ENCODE measurements at places on chromosomes 7 and 10.

GRCh38 chr10:62183442-62183841 lies 85.2 kb downstream of the RTKN2 start:
- no peak for DNase-seq

DNA sequence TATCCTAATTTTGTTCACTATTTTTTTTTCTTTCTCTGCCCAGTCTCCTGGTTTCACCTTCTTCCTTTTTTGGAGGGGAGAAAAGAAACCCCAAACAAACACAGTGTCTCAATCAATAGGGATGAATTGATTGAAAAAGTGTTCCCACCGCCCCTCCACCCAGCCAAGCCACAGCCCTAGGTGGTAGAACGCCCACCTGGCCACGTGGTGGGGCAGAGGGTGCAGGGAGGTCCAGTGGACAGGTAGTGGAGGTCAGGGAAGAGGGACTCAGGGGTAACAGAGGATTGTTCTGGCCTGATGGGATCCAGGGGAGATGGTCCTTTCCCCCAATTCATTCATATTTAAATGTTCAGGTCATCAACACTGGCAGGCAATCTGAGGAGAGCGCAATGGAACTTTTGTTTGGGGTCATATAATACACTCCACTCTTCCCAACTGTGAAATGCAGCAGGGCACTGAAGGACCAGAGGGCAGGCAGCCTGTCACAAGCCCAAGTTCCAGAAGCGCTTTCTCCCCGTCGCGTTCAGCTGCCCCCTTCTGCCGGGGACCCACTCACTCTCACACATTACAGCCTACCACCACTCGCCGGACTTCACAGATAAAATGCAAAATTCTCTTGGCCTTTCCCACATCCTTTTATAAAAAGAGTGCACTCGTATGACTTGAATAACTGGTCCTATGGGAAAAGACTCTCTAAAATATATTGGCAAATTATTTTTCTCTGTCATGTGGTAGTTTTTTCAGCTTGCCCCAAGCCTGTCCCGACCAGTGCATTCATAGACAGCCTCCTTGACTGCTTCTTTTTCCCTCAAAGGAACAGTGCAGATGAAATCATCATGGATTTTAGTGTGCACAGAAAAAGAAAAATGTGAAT lies 1.6 kb downstream of the INHBA start:
- no peak for DNase-seq

- DNase-seq: no peak
Measured at GRCh38 chr10:97169911-97170693, 15.7 kb downstream of the SLIT1 start.

DNA sequence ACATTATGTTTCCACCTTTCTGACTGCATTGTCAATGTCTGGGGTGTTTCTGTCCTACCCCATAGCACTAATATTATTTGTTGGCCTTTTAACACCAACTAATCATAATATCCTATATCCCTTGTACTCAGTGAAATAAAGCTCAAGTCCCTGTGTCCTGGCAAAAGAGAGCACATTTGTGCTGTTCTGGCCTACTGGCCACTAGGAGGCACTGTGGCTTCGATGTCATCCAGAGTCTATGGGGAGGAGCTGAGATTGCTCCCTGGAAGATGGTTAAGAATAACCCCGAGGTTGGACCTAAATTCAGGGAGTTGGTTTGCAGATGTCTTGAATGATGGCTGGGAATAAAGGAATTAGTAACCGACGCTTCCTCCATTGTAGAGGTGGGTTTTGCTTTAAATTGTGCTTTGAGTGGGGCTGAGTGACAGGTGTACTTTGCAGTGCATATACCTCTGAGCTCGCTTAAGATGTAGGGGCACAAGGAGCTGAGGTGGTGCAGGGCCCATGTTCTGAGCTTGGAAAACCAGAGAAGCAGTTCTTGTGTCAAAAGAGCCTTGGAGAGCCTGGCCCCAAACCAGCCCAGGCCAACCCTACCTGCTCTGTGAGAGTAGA lies 191.2 kb upstream of the PRSS1 start:
- no peak for DNase-seq

DNA sequence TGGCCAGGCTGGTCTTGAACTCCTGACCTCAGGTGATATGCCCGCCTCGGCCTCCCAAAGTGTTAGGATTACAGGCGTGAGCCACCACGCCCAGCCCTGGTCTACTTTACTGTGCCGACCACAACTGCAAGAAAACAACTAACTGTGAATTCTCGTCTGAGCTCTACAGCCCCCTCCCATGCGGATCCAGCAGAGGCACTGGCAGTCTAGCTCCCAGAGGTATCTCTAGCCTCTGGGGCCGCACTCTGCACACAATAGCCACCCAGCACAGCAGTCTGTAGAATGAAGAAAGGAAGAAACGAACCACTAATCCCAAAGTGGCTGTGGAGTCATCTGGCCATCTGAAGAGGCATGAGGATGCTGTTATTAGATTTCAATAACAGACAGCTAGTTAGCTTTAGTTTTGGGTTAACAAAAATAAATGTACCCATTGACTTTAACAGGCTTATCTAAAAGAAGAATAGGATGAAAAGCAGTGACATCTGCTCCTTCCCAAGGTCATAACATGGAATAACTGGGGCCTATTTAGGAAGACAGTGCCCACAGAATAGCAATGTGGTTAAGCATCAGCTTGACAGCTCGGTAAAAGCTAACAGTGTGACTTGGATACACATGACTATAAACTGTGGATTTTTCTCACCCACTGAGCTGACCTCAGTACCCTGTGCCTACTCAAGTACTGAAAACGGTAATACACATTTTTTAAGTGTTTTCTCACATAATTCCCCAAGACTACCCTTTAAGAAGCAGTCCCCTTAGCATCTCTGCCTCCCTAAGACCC lies 131.9 kb downstream of the TNS3 start:
- no peak for DNase-seq

GRCh38 chr7:137774793-137775201 lies 72.0 kb downstream of the DGKI start:
- DNase-seq: no peak

- no peak for DNase-seq
Measured at GRCh38 chr7:30079880-30080279, 51.7 kb downstream of the PLEKHA8 start.

DNA sequence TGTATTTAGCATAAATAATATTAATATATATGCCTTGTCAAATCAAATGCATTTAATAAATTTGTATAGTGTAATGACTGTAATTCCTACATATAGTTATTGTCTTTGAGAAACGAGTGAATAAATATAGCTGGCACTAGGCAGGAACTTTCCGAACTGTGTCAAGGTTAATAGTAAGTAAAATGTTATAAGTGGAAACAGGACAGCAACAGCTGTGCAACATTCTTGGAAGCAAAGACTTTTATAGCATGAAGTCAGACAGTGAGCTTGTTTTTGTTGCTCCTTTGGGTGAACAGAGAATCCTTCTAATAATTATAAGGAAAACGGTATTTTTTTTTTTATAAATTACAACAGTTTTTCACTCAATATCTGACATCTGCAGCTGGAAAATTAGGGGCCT lies 14.0 kb upstream of the EXOC6 start:
- no peak for DNase-seq

GRCh38 chr10:52172581-52172980 lies 141.5 kb upstream of the DKK1 start:
- DNase-seq: no peak

DNA sequence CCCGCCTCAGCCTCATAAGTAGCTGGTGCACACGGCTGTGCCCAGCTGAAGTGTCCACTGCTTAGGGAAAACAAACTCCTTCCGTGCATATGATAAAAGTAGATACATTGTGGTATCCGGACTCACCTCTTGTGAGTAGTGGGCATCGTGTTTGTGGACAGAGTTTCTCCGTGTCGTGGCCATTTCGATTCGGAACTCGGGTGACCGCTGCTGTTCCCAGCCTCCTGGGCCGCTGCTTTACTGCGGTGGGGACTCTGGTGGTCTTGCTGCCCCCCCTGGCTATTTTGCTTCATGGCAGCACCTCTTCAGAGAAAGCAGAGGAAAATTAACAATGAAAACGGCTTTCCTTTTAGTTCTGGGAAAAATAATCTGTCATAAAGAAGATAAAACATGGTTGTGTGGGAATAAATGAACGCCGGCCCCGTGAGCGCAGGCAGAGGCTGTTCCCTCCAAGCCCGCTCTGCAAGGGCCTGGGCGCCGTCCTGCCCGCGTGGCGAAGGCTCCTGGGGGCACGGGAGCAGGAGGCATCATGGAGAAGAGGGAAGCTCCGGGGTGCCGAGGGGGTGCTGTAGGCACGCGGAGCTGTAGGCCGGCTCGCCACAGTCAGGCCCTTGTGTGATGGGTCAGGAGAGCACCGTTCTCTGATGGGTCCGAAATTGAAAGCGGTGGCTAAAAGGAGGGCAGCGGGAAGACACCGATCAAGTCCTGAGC lies 107.4 kb downstream of the ACTR3B start:
- no peak for DNase-seq

DNA sequence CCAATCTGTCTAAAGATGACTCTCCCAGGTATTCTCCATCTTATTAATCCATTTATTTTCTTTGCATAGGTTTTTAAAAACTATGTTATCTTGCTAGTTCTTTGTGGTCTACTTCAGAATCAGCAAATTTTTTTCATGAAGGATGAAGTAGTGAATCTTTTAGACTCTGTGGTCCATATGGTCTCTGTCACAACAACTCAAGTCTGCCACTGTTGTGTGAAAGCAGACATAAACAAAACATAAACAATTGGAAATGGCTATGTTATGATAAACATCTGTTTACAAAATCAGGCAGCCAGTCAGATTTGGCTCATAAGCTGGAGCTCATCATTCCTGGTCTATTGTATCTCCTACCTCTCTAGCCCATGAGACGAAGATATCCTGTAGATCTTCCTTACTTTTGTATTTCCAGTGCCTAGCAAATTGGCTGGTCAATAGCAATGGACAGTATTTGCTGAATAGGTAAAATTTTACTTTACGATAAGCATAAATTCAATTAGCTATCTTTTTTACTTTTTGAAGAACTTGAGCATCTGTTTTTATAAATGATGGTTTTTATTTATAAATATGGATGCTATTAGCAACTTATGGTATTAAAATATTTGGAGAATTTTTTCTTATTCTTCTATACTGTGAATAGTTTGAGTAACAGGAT lies 104.6 kb upstream of the SGCE start:
- DNase-seq: no peak

GRCh38 chr7:104652434-104652833 lies 324.0 kb downstream of the LHFPL3 start:
- DNase-seq: no peak

- DNase-seq: no peak
Measured at GRCh38 chr7:134520130-134520529, 7.2 kb upstream of the AKR1B10 start.

DNA sequence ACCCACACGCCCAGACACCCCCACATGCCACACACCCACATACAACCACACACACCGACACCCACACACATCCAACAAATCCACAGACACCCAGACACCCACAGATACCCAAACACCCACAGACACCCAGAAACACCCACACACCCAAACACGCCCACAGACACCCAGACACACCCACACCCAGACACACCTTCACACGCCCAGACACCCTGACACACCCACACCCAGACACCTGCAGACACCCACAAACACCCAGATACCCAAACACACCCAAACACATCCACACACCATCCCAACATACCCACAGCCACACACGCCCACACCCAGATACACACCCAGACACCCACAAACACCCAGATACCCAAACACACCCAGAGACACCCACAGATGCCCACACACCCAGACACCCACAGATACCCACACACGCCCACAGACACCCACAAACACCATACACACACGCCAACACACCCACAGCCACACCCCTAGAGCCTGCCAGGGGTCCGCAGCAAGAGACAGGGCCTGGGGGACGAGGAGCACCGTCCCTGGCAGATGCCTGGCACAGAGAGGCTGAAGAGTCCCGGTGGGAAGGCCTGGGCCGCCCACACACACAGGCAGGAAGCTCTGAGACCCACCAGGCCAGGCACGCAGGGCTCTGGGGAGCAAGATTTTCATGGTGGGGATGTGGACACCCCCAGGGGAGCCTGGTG lies 28.5 kb downstream of the CYP2W1 start:
- DNase-seq: no peak

GRCh38 chr10:92688927-92689662 lies 660 bp upstream of the HHEX start:
- no peak for DNase-seq

DNA sequence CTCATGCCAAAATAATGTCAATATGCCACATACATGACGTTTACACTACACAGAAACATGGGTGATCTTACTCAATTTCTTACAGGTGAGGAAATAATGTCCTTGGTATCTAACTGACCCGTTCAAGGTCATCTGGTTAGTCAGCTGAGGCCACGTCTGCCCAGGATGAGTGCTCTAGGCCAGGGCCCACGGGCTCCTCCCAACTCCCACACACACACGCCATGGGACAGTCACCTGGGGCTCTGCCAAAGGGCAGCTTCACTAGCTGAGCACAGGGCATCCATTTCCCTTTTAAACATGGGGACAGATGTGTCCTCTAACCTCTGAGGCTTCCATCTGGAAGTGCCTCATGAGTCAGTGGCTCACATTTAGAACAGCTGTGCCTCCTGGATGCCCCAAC lies 123.9 kb downstream of the TNS3 start:
- DNase-seq: no peak

DNA sequence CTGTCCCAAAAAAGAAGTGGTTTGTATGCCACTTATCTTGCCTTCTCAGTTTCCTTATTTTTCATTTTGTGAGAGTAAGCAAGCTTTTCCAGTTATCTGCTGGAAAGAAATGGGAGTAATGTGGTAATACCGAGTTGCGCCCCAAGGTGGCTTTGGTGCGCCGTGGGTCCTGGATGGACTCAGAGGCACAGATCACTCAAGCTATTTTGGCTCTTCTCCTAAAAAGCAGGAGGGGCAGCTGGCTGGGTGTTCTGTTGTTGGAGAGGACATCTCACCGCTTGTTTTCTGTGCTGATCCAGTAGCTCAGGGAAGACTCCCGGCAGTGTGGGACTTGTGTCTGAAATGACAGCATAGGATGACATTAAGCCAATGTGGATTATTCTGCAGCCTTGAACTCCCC lies 16.4 kb downstream of the PRKRIP1 start:
- no peak for DNase-seq

DNA sequence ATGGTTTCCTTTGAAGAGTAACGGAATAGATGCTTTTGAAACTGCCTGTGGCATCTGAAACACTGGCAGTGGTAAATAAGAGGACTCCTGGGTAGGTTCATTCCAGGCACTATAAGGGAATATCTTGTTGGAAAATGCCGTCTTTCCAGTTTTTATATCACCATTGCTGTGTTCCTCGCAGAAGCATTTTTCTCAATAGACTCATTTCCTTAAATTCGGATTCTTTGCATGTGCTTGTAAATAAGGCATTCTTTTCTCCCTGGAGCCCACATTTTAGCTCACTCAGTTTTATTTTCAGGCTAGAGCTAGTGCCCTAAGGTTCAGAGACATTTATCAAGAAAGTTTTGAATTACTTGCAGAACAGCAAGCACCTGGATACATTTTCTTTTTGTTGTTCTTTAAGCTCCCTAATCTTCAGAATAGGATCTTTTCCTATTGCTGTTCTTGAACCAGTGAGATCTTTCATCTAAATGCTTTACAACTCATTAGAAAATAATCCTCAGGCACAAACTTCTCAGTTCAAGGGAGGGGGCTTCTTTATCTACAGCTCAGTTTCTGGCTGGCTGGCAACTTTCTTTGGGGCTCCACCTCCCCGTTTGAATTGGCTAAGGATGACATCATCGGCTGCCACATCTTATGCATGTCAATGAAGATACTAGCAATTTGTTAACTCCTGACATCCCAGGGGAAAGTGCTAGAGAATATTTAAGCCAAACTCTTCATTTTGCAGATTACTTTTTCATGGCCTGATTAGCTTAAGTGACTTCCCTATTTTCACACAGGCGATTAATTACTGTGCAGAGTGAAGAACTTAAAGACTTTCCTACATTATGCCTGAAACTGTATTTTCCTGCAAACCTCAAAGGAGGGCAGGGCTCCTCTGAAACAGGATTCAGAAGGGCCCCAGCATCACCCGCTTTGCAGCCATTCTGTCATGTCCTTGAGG lies 133.7 kb upstream of the RSU1 start:
- DNase-seq: no peak
